ENCODE measurements at places on chromosomes 2 and 18. TPM values are rescaled to one million over a fixed set of nuclear protein-coding genes. Genes with fewer than 3 reads are reported as not detected.

The GBX2 gene
- total RNA-seq: not detected

The KCMF1 gene
- total RNA-seq: 61.8 TPM

DNA sequence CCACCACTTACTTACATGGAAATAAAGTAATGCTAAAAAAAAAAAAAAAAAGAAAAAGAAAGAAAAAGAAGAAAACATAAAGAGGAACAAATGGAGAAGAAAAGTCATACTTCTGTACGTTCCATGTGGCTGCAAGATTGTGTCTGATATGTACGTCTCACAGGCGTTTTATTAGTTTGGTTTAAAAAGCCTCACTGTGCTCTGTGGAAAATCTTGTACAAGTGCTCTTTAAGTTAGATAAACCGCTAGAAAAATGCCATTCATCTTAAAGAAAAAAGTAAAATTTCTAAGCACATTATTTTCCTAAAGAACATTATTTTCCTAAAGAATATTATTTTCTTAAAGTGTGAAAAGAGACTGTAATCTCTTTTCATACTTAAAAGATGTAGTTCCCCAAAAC, 165.1 kb downstream of the ZNF521 start:
- no peak overlapping the region for H3K27ac ChIP-seq
- H3K36me3 ChIP-seq: no peaks in the 10 kb centered on the region
- no peak for DNase-seq

DNA sequence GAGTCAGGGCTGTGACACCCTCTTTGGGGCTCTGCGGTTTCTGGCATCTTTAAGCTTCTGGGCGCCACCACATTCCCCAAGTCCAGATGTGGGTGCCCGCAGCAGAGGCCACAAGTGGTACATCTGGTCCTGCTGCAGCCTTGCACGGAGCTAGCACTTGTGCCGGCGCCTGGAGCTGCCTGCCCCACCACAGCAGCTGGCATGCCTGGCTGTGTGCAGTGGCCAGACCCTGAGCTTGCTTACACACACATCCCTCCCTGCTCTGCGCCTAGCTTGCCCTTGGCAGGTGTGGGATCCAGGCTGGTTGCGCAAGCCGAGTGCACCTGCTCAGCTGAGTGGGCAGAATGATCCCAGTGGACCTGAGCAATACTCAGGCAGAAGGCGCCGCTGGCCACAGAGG, 27.3 kb downstream of the SLC4A10 start:
- no peak overlapping the region for H3K27ac ChIP-seq
- no peak for DNase-seq
- H3K36me3 ChIP-seq: no peaks in the 10 kb centered on the region
- no peaks in the 10 kb centered on the region for H3K27me3 ChIP-seq
- H3K4me3 ChIP-seq: no peak overlapping the region
- H3K4me1 ChIP-seq: no peaks in the 10 kb centered on the region

DNA sequence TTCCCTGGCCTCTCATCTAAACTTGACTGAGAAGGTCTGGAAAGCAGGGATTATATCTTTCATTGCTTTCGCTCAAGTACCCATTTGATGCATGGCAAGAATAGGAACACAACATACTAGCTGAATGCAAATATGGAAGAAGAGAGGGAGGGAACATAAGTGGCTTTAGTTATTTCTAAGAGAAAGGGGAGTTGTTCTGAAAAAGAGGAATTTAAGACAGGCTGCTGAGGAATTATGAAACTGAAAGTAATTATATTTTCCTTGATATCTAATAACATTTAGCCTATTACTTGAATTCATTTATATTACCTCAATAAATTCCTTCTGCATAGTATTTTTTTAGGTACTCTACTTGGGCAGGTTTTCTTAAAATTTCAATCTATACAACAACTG, 105.8 kb upstream of the TTN start:
- no peaks in the 10 kb centered on the region for H3K4me1 ChIP-seq
- no peak for DNase-seq
- no peaks in the 10 kb centered on the region for H3K27me3 ChIP-seq
- no peak overlapping the region for H3K27ac ChIP-seq

DNA sequence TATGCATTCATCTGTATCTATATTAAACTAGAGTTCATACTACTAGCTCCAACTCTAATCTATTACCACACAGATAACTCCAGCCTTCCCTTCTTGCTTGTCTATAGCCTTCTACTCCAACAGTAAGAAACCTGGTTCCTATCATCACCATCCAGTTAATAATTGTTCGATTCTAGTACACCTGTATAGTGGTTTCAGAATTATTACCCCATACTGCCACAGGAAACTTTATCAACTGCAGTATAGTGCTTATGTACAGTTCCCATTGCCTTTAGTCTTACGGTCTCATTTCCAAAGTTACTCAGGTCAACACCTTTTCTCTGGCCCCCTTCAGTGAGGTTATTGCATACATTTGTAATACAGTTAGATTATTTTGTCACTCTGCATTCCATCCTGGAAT, 14.5 kb downstream of the METTL8 start:
- no peak overlapping the region for H3K27ac ChIP-seq
- H3K27me3 ChIP-seq: no peaks in the 10 kb centered on the region
- no peaks in the 10 kb centered on the region for H3K4me1 ChIP-seq
- no peak overlapping the region for H3K4me3 ChIP-seq
- no peak for DNase-seq

DNA sequence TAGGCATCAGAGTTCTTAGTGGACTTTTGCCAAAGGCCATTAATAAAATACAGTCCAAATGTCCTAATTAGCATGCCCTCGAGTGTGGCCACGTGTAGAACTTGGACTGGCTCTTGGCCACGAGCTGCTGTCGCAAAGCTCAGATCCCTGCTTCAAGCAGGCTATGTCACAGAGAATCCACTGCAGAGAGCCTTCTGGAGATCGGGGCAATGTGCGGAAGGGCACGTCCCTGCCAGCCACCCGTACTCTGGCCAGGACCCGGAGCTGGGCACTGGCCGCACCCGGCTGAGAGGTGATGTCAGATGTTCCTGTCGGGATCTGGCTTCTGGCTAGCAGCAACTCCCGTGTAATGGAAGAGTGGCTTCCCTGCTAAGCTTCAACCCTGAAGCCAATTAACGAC, 432.7 kb upstream of the ID2 start:
- no peak for DNase-seq
- peaks cover 3% of the 10 kb centered on the region for H3K4me1 ChIP-seq
- H3K4me3 ChIP-seq: no peak overlapping the region
- H3K36me3 ChIP-seq: no peaks in the 10 kb centered on the region
- no peak overlapping the region for H3K27ac ChIP-seq

- DNase-seq: no peak
- no peak overlapping the region for H3K4me3 ChIP-seq
- H3K4me1 ChIP-seq: no peaks in the 10 kb centered on the region
- H3K27me3 ChIP-seq: peaks cover 3% of the 10 kb centered on the region
These were observed 36.3 kb downstream of the RTP5 start for GRCh38 chr2:241905716-241906377.
